ENCODE measurements at places on chromosomes 7 and 10.

DNA sequence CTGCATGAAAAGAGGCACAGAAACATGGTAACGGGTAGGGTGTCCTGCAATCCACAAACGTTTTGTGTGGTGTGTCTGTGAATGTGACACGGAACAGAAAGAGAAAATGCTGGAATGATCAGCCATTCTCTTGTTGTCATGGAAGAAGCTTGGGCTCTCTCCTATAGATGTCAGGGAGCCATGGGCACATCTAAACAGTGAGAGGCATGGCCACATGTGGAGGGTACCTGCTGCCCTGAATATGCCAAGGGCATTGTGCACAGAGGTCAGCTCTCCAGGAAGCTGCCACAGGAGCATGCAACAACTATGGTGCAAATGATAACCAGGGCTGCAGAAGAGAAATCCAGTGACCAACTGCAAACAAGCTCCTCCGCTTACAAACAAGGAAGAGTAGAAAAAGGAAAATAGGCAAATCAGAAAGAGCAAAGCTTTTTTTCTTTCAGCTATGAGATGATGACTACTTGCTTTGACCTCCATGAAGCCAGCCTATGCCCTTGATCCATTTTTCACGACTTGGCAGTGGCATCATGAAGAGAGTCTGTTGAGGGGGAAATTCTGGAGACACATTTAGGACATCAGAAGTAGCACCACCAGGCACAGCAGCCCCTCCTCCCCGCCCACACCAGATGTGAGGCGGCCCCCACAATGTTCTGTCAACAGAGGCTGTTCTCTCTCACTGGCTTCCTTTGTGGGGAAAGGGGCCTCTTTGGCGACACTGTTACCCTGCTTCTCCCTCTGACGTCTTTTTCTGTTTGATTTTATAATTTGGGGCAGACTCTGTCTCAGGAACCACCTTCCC is 4.8 kb upstream of the PDE1C start:
- DNase-seq, result no peak

DNA sequence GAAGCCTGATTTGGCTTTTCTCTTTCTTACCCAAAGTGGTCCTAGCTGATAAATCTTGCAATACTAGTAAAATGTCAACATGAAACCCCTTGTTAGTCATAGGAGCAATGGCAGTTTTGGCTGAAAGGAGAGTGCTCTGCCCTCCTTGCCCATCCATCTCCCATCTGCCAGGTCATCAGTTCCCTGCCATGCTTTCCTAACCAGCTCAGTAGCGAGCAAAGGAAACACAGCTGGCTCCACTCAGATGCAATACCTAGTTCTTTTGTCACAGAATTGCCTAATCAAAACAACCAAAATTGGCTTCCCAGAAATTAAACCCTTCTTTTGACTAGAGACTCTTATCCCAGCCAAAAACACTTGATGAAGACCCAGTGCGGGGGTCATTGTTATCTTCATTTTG is 733.0 kb downstream of the CCSER2 start:
- DNase-seq, result no peak

DNA sequence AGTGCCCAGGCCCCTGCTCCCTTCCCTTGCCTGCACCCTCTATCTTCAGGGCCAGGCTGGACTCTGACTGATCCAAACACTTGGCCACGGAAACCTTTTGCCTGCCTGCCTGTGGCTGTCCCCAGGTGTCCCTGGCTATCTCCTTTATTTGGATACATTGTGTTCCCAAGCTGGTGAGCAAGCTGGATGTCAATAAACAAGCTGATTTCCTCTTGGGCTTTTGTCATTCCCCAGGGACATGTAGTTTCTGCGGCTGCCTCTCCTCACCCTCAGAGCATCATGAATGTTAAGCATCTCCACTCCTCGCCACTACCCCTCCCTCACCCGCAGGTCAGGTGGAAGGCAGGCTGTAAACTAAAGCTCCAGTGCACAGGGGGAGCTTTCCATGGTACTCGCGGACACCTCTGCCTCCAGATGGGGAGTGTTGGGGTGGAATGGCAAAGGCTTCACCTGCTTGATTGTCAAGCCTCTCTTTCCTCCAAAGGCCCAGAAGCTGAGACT is 6.9 kb downstream of the GHRHR start:
- no peak for DNase-seq

DNA sequence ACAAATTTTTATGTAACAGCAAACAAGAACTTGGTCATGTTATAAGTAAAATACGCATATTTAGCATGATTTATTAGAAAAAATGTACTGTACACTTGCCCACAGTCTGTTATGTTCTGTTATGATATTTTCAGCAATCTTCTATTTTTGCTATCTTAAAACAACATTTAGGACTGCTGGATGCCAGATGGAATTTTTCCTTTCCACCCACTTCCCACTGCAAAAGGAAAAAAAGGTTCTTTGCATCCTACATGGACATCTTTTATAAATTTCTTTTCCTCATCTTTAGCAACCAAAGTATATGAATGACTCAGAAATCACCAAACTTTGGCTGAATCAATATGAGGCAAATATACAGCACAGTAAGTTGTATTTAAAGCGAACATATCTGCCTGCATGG is 146.0 kb downstream of the RAPGEF5 start:
- no peak for DNase-seq

DNA sequence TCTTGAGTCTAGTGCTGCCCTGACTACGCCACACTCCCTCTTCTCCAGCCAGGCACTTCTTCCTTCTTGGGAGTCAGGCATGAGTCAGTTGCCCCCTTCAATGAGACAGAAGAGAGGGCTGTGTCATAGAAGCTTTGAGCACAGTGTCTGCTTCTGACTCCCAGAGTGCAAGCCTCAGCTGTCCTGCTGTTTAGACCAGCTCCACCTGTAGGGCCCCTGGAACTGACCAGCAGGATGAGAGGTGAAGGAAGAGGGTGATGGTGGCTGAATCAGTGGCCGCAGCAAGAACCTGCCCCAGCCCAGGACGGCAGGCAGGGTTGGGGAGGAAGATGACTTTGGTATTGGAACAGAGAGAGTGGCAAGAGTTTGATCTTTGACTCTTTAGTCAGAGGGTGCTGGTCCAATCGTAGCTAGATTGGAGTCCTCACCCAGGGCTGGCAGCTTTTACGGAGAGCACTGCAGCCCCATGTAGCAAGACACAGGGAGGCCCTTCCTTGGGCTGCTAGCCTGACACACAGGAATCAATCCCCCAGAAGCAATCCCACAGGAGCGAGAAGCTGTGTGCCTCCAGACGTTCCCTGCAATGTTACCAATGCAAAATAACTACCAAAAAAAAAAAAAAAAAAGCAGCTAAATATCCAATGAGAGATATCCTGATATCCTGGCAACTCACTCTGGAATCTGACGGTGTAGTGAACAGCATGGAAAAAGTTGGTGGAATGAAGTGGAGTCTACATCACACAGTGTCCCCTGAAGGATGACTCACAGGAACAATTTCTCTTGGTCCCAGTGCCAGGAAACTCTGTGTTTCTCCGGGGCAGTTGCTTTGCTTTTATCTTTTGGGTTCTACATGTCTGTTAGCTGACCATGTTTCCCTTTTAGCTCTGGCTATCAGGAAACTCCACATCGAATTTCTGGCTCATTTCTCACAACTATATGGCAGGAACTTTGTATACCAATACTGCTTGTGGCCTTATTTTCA is 6.9 kb downstream of the C10orf62 start:
- DNase-seq, result no peak

DNA sequence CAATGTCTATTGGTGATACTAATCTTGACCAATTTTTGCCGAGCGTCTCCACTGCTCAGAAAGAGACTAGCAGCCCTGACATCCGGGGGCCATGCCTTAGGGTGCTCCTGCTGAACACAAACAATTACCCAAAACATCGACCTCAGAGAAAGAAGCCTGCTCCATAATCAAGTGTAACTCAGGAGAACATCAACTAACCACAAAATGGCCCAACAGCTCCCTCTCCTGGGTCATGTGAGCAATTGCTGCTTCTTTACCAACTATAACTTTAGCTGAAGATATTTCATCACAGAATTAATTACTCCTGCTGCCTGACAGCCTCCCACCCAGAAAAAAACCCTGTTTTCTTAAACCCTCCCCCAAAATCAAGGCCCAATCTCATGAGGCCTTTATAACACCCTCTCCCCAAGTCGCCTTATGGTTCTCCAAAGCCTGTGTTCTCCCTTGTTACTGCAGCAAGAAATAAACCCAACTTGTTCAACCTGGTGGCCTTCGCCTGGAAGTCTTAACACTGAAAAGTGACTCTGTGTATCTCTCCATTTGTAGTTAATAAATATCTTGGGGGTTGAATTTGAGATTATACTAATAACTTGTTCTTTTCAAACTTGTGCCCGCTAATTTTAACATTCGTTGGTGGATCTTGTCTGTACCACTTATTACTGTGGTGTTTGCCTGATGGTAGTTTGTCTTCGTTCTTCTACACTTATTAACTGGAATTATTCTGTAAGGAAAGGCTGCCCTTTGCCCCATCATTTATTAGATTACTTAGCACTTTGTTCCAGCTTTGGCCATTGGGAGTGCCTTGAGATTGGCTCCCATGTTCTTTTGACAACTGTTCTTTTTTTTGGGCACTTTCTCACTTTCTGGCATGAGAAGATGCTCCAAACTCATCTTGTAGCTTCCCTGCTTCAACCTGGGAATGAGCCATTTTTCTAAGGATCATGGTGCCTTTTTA is 21.2 kb upstream of the RAMP3 start:
- peak; percentile 59 for DNase-seq

GRCh38 chr7:26348234-26348851 is 56.7 kb downstream of the SNX10 start:
- no peak for DNase-seq

DNA sequence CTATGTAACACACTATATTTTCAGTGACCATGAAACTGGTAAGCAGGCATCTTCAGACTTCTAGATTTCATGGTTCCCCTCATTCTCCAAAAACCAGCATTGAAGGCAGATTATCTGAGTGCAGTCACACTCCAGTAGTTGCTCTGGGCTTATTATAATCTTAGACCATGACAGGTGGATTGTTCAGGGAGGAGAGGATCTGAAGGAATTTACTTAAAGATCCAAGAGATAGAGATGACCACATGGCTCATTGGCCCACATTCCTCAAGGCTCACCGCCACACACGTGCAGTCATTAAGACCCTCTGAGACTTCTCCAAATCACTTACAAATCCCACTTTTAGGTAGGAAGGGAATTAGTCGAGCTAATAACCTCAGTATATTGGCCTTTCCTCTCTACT is 55.2 kb downstream of the GSAP start:
- DNase-seq, result no peak

GRCh38 chr7:155769701-155770100 is 42.6 kb downstream of the SHH start:
- DNase-seq, result no peak

DNA sequence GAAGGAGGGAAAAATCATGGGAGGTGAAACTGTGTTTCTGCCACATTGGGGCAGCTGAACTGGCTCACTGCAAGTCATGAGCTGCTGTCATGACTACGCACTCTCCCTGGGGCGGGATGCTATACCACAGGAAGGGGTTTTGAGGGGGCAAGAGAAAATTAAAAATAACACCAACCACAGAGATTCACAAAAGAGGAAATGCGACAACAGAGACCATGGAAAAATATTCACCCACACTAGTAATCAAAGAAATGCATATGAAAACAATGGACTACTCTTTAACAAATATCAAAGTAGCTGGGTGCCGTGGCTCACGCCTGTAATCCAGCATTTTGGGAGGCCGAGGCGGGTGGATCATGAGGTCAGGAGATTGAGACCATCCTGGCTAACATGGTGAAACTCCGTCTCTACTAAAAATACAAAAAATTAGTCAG is 65.2 kb upstream of the TM9SF3 start:
- DNase-seq, result no peak

DNA sequence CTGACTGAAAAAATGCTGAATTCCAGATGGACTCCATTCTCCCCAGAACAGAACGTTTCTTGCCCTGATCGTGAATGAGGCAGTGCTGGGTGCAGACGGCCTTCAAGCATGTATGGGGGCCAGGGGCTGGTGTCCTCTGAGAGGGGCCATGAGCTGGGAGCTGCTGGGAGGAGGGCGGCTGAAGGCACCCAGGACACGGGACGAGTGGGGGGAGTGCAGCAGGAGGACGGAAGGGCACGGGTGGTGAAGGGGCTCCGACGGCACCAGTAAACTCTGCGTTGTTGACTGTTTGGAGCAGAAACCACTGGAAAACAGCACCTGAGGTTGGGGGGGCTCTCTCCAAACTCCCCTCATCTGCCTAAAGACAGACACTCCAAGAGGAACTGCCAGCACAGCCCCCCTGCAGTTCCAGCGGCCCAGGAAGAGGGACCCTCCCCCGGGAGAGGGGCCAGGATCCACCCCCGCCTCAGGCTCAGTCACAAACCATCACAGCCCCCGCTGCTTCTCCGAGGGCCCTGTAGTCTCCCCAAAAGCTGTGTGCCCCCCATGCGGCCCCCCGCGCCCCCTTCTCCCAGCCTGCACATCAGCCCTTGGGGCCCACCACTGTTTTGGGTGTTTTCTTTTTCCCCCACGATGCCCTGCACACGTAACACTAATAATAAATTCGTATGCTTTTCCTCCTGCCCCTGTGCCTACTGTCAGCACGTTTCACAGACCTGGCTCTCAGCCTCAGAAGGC is 55.5 kb downstream of the DPYSL4 start:
- DNase-seq, result no peak

DNA sequence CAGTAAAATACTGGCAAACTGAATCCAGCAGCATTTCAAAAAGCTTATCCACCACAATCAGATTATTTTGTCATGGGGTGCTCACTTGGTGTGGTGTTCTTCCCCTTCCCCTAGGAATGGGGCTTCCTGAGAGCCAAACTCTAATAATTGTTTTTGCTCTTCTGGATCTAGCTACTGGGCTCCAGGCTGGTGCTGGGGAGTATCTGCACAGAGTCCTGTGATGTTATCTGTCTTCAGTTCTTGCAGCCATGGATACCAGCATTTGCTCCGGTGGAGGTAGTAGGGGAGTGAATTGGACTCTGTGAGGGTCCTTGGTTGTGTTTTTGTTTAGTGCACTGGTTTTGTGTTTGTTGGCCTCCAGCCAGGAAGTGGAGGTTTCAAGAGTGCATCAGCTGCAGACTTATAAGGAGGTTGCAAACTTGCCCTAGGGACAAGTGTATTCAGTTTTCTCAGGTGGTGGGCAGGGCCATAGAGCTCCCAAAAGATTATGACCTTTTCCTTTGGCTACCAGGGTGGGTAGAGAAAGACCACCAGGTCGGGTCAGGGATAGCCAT is 308.5 kb upstream of the MAGI2 start:
- no peak for DNase-seq

DNA sequence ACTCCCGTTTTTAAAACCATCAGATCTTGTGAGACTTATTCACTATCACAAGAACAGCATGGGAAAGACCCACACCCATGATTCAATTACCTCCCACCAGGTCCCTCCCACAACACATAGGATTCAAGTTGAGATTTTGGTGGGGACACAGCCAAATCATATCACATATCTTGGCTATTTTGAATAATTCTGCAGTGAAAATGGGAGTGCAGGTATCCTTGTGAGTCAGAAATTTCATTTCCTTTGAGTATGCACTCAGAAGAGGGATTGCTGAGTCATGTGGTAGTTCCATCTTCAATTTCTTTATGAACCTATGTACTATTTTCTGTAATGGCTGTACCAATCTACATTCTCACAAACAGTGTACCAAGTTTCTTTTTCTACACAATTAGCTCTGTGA is 125.8 kb downstream of the ANKRD7 start:
- DNase-seq, result no peak

GRCh38 chr10:94607111-94607510 is 61.5 kb downstream of the HELLS start:
- DNase-seq, result no peak
